ENCODE measurements at places on chromosomes 6 and 20.

DNA sequence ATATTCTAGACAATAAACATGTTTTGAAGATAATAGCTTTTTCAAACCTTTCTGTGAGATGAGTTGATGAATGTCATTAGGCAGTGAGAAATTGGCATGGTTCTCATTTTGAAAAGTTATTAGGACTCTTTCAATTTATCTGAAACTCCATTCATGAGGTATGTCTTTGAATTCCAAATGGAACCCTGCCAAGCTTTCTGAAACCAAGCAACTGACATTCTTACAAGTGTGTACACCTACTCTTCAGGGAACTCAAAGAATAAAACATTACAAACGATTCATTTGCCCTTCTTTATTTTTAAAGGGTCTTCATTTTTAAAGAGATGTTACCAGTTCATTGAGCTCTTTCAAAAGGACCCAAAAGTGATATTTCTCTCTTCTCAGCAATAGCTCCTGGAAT lies 2.1 kb upstream of the TRDN start:
- DNase-seq: no peak

DNA sequence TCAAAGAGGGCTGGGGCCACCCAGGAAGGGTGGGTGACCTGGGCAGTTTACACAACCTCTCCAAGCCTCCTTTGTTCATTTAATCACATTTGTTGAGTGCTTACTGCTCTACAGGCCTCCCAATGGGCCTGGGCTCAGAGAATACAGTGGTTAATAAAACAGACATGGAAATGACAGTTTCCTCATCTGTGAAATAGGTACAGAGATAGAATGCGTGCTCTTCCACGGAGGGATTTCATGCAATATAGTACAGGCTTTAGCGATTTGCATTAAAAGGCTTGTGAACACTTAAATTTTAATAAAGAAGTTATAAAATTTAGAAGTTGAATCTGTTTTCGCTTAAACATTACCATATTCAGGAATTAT lies 802 bp upstream of the FERMT1 start:
- DNase-seq: no peak

GRCh38 chr20:59443550-59443949 lies 143.1 kb downstream of the EDN3 start:
- no peak for DNase-seq

GRCh38 chr6:2432292-2432691 lies 186.9 kb upstream of the GMDS start:
- no peak for DNase-seq

DNA sequence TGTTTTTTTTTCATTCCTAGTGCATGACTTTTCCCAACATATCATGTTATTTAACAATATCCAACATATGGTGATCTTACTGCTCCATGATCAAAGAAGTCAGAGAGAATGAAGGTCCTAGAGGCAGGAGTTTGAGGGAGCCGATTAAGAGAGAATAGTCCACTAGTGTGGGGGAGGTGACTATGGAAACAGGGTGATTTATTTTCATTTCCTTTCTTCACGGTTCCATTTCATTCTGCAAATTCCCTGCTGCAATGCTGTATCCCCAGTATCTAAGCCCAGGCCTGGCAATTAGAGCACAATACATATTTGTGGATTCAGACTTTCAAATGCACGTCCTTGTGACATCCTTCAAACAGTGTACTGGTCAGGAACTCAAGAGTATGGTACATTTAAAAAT lies 91.4 kb downstream of the CD83 start:
- DNase-seq: no peak

Data from activated CD8-positive, alpha-beta memory T cell treated with anti-CD3 and anti-CD28 coated beads for 48 hours (primary cell).